ENCODE measurements at places on chromosomes 7 and 10. TPM values are rescaled to one million over a fixed set of nuclear protein-coding genes. Genes with fewer than 3 reads are reported as not detected.

DNA sequence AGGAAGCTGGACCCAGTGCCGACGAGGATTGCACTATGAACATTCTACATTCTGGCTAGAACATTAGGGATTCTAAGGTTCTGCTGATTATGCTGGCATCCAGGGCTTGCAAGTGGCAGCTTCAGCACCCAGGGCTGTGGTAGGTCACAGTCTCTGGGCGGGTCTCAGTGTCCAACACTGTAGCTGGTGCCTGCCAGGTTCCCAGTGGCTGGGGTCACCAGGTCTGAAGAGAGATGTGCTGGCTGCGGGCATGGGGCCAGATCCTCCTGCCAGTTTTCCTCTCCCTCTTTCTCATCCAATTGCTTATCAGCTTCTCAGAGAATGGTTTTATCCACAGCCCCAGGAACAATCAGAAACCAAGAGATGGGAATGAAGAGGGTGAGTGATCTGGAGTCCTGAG lies at the start of gene PTTG1IP2:
Gene PTTG1IP2, plus strand, starts transcription at position 86 of the 400 bp plus-strand sequence. Its CDS starts 148 bp downstream, at position 234.
- DNase-seq = no peak

DNA sequence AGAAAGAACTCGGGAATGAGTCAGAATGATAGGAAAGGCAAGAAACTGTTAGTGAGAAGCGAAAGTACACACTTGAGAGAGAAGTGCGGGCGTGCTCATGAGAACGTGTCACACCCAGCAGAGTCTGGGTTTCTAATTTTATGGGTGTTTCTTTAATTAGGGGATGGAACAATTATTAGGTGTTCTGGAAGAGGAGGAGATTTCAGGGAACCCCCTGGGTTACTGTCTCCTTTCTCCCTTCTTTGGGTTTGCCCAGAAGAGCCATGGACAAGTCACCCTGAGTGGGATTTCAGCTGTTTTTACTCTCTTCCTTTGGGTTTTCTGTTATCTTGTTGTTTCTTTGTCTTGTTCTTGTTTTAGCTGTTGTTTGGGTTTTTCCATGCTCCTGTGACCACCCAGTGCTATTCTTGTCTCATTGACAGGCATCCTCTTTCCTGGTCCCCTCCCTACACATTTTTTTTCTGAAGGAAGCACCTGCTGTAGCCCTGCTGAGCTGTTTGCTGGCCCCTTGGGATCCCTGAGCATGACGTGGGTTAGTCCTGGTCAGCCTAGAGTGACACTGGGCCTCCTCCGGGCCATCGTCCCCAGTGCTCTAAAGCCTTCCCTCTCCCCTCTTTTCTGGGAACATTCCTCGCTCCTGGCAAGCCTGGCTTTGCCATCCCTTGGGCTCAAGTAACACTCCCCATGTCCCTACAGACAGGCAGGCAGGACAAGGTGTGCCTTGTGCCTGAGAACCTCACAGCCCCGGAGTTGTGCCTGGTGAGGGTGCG lies 3.5 kb downstream of the SH2D4B start:
- DNase-seq = no peak

- no peak for DNase-seq
These were observed 1.1 kb upstream of the DLG5 start for GRCh38 chr10:77927402-77928246.

GRCh38 chr10:106502641-106503040 lies 661.9 kb downstream of the SORCS1 start:
- no peak for DNase-seq

- no peak for DNase-seq
These were observed 628.0 kb downstream of the CALN1 start for GRCh38 chr7:71784180-71784579.

DNA sequence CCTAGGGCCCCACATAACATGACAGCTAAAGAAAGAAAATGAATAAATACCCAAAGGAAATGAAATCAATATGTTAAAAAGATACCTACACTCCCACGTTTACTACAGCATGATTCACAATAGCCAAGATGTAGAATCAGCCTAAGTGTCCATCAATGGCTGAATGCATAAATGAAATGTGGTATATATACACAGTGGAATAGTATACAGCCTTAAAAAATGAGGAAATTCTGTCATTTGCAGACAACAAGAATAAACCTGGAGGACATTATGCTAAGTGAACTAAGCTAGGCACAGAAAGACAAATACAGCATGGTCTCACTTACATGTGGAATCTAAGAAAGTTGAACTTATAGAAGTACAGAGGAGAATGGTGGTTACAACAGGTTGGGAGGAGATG lies 102.9 kb downstream of the ST8SIA6 start:
- no peak for DNase-seq

DNA sequence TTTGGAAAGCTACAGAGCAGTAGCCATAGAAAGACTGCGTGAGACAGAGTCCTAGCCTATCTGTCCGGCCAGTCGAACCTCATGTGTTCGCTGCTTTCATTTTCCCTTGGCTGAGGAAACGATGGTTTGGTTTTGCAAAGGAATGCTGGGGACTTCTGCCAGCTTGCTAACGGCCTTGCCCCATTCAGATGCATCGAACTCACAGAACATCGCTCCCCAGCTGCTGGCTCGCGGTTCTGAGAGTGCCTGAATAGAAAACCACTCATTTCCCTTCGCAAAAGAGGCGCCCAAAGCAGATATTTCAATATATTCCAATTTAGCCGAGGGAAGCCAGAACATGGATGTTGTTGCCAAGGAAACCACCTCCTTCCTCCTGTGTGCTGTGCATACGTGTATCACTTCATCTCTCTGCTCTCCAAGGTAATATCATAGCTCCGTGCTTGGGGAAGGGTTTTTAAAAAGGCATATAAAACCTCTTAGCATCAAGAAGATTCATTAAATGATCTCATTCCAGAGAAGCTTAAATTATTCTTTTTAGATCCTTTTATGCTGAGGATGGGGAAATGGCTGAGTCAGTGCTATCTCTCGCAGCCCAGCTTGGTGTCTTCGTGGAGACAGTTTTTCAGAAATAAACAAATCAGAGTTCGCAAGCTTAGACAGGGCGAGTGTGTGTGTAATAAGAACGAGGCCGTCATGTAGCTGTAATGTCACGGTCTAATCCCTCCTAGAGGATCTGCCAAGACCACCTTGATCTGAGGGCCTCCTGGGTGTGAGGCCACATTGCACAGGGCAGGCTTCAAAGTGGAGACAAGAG lies 215.2 kb downstream of the RPS24 start:
- DNase-seq = no peak

Gene OR2F1
- not detected for total RNA-seq

GRCh38 chr7:136618818-136619217 lies 249.6 kb upstream of the CHRM2 start:
- DNase-seq = no peak

DNA sequence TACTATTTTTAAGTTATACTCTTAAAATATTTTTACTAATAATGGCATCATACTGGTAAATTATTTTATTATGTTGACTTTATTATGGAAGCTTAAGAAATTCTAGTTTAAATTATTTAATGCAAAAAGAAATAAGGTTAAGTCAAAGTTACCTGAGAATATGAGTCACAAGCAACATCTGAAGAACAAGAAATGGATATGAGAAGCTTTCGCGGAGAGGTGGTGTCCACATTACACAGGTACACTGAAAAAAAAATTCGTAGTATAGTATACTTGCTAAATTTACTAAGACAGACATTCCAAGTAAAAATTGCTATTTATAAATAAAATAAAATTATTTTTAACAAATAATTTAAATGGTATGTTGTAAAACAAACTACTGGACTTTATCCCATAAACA lies 143.8 kb downstream of the AVL9 start:
- DNase-seq = no peak

DNA sequence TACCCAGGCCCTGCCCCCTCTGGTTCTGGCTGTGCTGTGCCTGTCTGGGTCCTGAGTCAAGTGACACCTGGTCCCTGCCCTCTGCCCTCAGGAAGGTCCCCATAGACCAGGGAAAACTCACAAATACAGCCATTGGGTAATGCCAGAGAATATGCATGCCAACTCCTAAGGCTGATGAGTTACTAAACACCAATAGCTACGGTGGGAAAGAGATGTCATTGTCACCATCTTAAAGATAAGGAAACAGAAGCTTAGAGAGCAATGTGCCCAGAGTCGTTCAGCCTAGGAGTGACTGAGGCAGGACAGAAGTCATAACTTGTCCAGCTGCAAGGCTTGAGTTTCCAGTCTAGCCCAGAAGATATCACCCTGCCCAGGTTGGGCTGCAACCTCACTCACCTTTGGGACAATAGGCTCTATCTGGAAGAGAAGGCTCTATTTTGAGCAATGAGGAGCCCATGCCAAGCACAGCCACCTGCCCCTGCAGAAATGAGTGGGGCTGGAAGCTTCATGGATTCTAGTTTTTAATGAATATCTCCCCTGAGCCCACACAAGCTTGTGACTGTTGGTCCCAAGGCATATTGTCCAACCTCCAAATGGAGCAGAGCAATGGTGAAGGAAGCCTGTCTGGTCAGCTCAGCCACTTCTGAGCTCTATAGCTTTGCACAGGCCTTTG lies 42.6 kb downstream of the ZNF273 start:
- DNase-seq = no peak

DNA sequence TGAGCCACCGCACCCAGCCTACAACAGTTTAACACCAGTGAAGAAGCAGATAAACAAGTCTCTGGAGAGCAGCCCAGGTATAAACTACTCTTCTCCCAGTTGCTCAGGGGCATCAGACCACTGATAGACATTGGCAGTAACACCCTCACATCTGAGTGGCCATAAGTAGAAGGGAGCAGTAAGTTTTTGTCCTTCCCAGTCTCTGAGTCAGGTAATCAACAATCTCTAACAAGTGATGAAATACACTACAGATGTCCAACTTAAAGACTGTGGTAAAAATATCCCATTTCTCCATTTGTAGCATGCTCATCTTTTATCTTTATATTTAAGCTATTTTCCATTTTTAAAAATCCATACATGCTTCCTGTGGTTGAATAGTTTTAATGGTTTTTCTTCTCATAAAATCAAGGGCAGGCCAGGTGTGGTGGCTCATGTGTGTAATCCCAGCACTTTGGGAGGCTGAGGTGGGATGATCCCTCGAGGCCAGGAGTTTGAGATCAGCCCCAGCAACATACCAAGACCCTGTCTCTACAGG lies 78.6 kb downstream of the GSAP start:
- DNase-seq = no peak

Gene HDAC9
- 24.7 TPM for total RNA-seq

DNA sequence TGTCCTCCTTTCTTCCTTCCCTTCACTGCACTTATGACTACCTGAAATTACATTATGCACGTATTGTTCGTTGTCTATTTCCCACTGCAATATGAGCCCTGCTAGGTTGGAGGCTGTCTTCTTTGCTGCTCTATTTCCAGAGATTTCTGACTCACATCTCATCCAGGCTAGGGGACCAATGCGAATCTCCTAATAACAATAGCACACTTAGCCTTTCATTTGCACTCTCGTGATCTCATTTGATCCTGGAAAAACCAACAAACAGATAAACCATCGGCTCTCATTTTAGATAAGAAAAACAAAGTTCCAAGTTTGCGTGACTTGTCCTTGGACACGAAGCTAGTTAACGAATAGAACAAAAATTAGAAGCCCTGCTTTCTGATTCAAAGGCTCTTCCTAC lies 1.4 kb downstream of the ZNF438 start:
- DNase-seq = no peak

DNA sequence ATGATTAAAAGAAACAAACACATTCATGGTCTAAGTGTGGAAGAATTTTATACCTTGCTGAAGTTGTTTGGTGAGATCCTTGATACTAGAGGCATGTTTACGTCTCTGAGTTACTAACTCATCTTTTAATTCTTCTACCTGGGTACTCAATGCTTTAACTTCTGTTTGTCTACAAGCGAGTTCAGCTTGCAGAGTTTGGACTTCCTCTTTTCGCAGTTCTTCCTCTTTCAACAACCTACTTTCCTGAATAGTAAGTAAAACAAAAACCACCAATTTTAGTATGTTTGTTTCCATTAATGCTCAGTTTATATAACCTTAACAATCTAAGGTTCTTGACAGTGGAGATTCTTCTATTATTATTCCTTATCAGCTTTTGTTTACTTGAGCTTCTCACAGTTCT lies 42.9 kb downstream of the CCDC186 start:
- no peak for DNase-seq

GRCh38 chr10:122164023-122164601 lies 107.0 kb upstream of the BTBD16 start:
- DNase-seq = no peak

Gene CPN1
- total RNA-seq = not detected

GRCh38 chr7:70694971-70695794 lies 436.8 kb upstream of the GALNT17 start:
- no peak for DNase-seq

DNA sequence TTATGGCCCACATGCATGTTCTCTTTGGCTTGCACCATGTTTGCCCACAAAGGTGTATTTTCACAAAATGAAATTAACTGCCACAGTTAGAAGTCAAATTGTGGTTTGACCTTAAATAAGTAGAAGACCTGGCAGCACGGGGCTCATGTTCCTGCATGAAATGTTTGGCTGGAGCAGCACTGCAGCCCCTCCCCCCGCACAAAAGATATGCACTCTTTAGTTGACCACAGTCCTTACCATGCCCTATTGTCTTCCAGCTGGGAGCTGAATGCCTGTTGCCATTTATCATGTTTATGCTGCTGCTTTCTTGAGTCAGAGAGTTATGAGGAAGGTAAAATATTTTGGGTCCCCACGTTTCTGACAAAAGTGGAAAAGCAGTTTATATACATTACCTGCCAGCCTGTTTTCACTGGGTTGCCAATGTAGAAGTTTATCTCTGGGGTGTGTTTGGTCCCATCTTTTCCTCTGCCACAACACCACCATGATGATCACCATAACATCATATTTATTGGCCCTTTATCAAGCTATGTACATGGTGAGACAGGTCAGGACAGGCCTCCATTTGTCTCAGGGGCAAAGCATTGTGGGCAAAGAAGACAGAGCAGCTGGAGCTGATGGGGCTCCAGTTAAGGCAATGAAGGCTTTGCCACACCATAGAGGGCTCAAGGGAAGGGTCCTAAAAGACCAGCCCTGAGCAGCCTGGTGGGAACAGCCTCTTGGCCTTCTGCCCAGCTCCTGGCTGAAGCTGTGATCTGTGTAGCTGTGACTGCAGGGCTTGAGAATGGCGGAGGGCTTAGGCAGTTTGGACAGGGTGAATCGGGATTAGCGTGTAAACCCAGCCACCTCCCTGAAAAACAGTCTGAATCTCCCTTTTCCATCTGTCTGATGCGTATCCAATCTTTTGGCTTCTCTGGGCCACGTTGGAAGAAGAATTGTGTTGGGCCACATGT lies 5.4 kb downstream of the PRF1 start:
- no peak for DNase-seq

DNA sequence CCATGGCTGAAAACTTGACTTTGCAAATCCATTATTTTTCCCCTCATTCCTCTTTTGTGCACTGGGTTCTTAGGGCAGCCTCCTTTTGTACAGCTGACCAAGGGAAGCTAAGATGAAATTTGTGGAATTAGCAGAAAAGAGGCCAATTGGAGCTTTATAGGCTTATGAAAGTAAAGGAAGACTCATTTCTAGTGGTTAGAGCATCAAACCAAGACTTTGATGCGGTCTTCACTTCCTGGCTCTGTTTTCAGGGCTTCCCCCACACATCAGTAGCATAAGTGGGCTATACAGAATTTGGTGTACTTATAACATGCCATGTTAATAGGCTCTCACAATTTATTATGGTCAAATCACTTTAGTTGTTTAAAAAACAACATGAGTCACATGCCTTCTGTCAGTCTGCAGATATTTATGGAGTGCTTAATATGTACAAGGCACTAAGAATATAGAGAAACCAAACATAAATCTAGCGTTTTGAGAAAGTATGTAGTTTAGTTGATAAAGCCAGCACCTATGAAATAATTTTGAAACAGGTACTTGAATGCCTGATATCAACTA lies 5.7 kb downstream of the AUTS2 start:
- DNase-seq = no peak

GRCh38 chr7:21352540-21353387 lies 75.1 kb upstream of the SP4 start:
- DNase-seq = no peak

Gene NEBL
- 0.44 TPM for total RNA-seq

Data from glomerular endothelial cell (primary cell).